ENCODE measurements at places on chromosomes 1 and 21. TPM values are rescaled to one million over a fixed set of nuclear protein-coding genes. Genes with fewer than 3 reads are reported as not detected.

GRCh38 chr1:232143315-232143886 lies 486.5 kb downstream of the SIPA1L2 start:
- no peak for DNase-seq

- no peak for DNase-seq
These were observed 18.4 kb downstream of the CEP170 start for GRCh38 chr1:243236604-243237252.

DNA sequence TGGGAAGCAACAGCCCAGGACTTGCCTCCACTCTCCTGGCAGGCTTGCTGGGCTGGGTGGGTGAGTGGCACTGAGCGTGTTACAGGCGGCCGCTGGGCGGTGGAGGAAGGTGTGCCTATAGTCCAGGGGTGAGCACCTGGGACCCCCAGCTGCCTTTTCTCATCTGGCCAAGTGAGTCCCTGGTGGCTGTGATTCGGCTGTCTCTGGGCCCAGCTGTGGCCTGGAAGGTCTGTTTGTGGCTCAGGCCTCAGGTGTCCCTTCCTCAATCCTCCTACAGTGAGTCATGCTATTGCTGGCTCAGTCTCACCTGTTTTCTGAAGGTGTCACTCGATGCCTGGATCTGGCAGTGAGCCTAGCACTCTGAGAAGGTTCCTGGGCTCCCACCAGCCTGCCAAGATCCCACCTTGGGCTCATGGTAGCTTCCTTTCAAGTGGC lies 564.2 kb downstream of the PTPRU start:
- DNase-seq = no peak

DNA sequence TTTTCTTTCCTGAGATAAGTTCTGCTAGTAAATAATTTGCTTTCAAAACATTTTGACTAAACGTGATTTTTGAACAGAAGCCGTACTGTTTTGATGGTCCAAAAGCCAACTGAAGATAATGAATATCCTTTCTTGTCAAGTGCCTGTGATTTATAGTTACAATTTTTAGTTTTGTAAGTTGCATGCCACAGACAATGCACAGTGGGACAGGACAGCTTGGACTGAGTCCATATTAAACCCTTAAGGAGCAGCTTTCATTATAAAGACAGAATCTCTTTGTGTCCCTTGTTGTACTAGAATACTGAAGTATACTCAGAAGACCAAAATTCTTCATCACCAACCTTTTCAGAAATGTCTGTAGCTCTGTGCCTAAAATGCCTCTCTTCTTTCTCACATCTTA lies 92.2 kb downstream of the LTN1 start:
- peak; percentile 4 for DNase-seq

The REN gene
- 0.29 TPM for total RNA-seq

The HMGCS2 gene
- total RNA-seq = not detected

The CD53 gene
- not detected for total RNA-seq

Measured in RPMI7951 (cell line).